ENCODE measurements at places on chromosomes 3 and 15.

GRCh38 chr3:170240671-170241070 lies 18.4 kb downstream of the PRKCI start:
- no peak for DNase-seq

GRCh38 chr3:126547721-126548120 lies 11.0 kb downstream of the C3orf22 start:
- DNase-seq, result peak; percentile 3

DNA sequence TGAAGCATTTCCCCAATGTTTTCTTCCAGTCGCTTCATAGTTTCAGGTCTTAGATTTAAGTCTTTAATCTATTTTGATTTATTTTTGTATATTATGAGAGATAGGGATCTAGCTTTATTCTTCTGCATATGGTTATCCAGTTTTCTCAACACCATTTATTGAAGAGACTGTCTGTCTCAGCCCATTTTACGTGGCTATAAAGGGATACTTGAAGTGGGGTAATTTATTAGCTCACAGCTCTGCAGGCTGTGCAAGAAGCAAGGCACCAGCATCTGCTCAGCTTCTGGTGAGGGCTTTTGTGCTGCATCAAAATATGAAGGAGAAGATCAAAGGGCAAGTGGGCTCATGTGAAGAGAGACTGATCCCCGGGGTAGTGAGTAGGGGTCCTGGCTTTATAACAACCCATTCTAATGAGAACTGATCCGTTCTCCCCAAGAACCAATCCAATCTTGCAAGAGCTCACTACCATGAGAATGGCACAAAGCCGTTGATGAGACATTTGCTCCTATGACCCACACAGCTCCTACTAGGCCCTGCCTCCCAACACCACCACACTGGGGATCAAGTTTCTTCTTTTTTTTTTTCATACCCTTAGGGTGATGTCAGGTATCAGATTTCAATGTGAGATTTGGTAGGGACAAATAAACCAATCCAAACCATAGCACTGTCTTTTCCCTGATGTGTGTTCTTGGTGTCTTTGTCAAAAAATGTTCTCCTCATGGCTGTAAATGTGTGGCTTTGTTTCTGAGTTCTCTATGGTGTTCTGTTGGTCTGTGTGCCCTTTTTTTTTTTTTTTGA lies 63.2 kb downstream of the IQGAP1 start:
- no peak for DNase-seq

DNA sequence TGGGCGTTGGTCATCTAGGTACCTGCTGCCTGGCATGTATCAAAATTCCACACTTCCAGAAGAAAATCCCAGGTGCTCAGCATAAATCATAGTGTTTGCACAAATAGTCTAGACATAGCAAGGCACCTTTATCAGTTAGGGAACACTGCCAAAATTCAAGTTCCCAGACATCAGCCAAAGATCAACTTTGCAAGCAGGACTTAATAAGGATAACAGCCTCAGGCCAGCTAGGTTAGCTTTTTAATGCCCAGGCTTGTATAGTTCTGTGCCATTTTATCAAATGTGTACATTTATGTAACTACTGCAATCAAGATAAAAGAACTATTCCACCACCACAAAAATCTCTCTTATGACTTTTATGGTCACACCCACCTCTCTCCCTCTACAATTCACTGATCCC lies 30.7 kb downstream of the DZIP3 start:
- DNase-seq, result no peak

GRCh38 chr3:105166893-105167292 lies 199.8 kb upstream of the ALCAM start:
- no peak for DNase-seq

- no peak for DNase-seq
Measured at GRCh38 chr15:78988361-78988911, 43.6 kb upstream of the CTSH start.

- no peak for DNase-seq
Measured at GRCh38 chr15:29044503-29044901, 158.7 kb downstream of the APBA2 start.

GRCh38 chr15:50791486-50791885 lies 26.0 kb upstream of the SPPL2A start:
- DNase-seq, result no peak

DNA sequence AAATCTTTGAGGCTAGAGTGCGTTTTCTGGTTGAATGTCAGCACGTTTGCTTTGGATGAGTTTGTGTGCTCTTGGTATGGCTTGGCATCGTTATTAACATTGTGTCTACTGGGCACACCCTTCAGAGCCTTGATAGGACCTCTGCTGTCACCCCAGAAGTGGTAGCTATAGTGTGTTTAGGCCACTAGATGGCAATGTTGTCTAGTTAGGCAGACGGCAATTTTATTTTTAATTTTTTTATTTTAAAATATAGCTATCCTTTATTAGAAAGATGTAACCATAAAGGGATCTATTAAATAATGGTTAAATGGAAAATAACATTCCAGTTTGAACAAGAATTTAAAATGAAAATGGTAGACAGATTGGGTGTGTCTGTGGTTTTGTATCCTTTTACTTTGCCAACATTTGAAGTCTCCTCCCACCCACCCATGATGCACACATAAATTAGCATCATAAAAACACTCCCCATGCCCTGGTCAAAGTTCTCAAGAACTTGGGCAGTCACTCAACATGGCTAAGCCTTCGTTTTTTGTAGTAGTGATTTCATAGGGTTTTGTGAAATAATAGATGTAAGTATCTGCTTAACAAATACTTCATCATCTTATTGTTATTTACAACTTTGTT lies 200.7 kb downstream of the KCNH8 start:
- DNase-seq, result no peak

- no peak for DNase-seq
Measured at GRCh38 chr3:94028093-94028837, at the start of gene STX19. Gene STX19, minus strand, starts transcription at chr3:94028597. Its CDS starts 13,328 bp downstream, at chr3:94015269.

DNA sequence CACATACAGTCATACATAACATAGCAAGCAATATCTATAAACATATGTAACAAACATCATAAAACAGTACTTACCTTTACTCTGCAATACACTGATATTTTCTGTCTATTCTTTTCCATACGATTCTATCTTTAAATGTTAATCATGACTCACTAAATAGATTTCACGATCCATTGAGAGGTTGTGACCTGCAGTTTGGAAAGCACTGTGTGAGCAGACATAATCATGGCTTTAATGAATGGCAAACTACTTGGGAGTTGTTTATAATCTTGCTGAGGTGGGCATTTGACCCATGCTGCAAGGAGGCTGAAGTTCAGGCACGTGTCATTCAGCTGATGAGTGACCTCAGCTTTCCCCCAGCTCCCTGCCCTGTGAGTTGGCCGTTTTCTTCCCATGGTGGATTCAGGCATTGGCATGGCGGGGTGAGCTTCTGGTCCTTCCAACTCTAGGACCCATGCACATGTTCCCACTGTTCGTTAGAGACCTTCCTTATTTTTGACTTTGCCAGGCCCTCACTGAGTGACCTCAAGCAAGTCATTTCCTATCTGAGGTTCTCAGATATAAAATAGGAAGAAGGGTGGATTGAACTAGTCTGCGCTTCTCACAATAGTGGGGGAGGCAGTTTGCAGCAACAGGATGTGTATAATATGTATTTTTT lies 41.7 kb downstream of the PAQR5 start:
- DNase-seq, result no peak

GRCh38 chr3:152780553-152780952 lies 54.4 kb upstream of the P2RY1 start:
- no peak for DNase-seq

DNA sequence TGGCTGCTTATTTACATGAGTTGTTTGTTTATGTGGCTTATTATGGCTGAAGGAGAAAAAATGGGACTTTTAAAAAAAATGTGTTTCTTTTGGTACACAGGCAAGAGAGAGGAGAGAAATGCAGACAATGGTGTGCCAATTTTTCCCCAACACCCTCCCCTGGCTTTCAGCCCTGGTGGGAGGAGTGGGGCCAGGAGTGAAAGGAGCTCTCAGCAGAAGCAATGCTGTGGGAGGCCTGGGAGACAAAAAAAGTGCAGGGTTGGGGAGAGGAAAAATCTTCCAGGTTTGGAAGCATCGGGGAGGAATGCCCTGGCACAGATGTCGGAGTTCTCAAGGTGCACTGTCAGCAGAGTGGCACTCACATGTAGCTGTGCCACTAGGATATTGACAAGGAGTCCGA lies 117.7 kb upstream of the FOXB1 start:
- no peak for DNase-seq

- DNase-seq, result no peak
Measured at GRCh38 chr3:100702082-100702979, 7.0 kb upstream of the TFG start.

Data from stimulated activated CD8-positive, alpha-beta memory T cell treated with anti-CD3 and anti-CD28 coated beads, Interleukin-4, amount 100 ng/mL, for 48 hours (primary cell).